ENCODE measurements at places on chromosomes 16 and 17.
A peak's percentile ranks its signal among the peaks of the same experiment; 100 is the strongest.

- DNase-seq: no peak
Measured at GRCh38 chr16:86365513-86366273, 144.6 kb upstream of the FOXF1 start.

DNA sequence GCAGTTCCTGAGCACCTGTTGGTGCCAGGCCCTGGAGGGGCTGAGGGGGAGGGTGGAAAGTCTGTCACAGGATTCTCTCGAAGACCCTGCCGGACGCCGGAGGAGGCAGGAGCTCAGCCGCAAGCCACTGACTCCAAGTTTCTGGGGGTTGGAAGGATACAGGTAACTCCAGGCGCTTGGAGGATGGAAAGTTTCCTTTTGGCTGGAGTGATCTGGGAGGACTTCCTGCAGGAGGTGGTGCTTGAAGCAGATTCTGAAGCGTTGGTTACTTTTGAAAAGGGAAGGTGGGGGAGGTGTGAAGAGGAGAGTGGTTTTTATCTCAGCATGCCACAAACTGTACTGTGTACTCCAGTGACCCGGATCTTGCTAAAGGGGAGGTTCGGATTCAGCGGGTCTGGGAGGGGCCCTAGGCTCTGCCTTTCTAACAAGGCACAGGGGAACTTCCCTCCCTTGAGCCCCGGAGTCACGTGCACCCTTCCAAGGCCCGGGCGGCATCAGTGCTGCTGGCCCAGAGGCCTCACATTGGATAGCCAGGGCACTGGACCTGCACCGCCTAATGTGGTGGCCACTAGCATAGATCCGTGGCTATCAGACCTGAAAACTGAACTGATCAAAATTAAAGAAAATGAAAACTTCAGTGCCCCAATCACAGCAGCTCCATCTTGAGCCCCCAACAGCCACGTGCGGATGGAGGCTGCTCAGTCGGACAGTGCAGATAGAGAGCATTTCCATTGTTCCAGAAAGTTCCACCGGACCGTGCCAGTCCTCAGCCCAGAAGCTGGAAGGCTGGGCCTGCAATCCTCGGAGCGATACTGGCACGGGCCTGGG, 42.2 kb upstream of the GSE1 start:
- DNase-seq: no peak

- DNase-seq: no peak
Measured at GRCh38 chr17:31486351-31487062, 95.0 kb downstream of the RAB11FIP4 start.

DNA sequence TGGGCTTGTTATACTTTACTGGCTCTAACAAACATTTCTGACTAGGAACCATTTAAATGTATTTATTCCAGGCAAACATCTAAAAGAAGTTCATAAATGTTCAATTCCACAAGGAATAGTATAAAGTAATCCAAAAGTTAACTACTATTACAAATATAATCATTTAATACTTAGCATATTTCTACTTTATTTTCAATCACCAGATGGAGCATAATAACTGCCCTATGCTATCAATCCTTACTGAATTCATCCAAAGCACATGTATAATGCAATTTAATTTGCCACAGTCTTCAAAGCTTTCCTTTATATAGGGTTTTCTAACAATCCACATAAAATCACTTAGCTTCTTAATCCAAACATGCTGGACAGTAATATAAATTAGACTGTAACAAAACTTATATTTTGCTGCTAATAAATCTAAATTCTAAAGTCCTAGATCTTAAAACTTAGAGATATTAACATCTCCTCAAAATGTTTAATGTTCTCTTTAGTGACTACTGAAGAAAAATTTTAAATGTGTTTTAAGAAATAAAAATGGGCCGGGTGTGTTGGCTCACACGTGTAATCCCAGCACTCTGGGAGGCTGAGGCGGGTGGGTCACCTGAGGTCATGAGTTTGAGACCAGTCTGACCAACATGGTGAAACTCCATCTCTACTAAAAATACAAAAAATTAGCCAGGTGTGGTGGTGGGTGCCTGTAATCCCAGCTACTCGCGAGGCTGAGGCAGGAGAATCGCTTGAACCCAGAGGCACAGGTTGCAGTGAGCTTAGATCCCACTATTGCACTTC, 5.9 kb downstream of the MEIOB start:
- no peak for DNase-seq

DNA sequence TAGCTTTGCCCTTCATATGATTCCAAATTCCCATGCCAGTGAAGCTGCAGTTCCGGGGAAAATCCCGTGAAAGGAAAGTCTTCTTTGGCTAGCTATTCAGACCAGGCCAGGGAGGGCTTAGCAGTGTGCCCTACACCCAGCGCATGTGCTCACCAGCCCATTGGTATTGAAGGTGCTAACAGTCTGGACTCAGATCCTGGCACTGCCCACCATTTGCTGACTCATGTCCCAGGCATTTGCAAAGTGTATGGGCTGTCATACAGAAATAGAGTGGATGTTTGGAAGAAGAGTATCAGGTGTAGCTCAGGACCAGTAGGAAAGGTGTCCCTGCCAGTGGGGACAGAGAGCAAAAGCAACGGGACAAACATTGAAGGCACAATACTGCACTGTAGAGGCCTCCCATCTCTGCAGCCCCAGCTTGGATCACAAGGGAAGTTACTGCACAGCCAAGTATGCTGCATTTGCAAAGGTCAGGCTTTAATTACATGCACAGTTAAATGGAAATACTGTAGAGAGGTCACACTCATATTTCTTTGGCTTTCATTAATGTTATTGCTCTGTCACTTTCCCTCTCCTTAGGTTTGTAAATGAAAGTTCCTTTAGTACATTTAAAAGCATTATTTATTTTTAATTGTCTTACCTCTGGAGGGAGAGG, 220.0 kb downstream of the IRX3 start:
- DNase-seq: no peak

DNA sequence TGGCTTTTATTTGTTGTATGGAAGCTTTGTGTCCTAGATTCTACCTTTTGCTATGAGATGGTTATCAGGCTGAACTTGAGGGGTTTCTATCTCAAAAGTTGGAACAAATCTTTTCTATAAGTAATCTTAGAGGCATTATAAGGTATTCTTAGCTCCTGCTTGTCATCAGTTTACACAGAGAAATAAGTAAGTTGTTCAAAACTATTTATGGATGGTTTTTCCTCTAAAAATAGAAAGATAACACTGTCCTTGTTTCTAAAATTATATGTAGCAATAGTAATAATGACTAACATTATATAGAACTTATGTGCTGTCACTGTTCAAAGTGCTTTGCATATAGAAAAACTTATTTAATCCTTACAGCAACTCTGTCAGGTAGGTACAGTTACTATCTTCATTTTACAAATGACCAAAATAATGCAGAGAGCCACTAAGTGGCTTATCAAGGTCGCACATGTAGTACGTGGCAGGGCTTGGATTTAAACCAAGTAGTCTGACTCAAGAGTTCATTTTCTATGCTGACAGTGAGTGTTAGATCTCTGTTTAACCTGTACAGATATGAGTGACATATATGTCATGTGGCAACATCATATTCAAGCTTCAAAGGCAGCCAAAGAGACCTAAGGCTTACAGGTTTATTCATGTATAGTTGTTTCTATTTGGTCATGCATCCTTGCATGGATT, 59.0 kb downstream of the PHKB start:
- no peak for DNase-seq

DNA sequence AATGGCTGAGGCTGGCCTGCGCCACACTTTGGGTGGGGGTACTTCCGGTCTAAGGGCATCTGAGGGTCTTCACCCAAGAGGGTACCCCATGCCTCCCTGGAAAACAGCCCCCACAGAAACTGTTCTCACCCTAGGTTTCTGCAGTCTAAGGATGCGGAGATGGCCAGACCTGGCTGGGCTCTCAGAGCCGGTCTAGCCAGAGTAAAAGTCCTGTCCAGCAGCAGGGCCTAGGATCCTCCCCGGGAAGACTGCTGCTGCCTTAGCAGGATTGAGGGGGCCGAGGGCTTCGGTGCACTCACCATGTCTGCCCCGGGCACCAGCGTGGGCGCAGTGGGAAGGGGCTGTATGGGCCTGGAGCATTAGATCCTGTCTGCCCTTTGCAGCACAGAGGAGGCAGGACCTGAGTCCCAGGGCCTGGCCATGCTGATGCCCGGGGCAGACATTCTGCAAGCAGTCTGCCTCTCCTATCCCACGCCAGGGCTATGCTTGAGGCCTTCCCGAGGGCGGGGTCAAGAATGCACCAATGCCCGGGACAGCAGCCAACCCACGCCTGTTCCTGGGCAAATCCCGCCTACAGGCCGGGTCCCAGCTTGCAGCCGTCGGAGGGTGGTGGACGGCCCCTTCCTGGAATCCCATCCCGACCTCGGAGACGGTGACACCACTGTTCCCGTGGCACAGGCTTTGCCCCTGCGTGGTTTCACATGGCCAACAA, 54.7 kb downstream of the CBFA2T3 start:
- no peak for DNase-seq

DNA sequence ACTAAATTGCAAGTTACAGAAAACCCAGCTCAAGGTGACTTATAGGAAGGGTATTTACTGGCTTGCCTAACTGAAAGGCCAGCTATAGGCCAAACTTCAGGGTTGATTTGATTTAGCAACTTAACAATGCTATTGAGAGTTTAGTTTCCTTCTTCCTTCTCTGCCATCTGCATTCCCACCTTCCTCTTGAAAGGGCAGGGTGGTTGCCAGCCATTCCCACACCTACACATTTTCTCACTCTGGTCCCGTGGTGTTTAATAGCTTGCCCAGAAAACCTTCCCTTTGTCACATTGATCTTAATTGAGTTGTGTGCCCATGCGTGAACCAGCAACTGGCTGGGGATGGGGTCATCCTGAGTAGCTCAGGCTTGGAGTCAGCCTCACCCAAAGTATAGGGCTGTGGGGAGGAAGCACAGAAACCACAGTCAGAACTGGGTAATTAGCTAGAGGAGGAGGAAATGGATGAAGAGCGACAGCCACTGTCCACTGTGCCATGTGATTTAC, 194.7 kb downstream of the SPECC1 start:
- no peak for DNase-seq

GRCh38 chr16:68247932-68248331, 2.8 kb downstream of the PLA2G15 start:
- DNase-seq: no peak

GRCh38 chr17:77200711-77201110, 59.9 kb downstream of the SEC14L1 start:
- DNase-seq: no peak

GRCh38 chr17:40564883-40565768, at the start of gene CCR7:
Gene CCR7 (minus strand): TSS chr17:40565472. CDS start chr17:40565409, 63 bp downstream.
- DNase-seq: peak; percentile 82

- no peak for DNase-seq
Measured at GRCh38 chr17:82049106-82049505, 2.5 kb downstream of the RFNG start.

DNA sequence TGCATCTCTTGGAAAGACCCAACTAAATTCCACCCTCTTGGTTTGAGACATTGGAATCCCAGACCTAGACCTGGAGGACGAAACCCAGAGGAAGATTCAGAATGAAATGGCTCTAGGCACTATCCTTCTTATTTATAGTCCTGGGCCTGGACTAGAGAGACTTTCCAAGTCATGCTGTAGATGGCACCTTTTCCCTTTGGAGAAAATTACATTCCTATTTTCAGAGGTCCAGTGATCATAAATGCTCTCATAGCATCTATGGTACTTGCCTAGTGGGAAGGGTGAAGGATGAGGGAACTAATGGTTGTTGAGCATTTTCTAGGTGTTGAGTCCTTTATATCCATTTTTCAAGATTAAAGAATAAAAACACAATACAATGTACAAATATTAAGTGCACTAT, 37.1 kb downstream of the SPACA3 start:
- DNase-seq: no peak

- no peak for DNase-seq
Measured at GRCh38 chr17:14050616-14051015, 18.7 kb upstream of the COX10 start.

Data from stimulated activated CD8-positive, alpha-beta memory T cell treated with anti-CD3 and anti-CD28 coated beads, Interleukin-15, amount 100 ng/mL, for 48 hours (primary cell).